Heart right ventricle (tissue), 16 donors: ENCODE measurements at places on chromosomes 2 and 18. TPM values are rescaled to one million over a fixed set of nuclear protein-coding genes. Genes with fewer than 3 reads are reported as not detected.

PLCD4 gene
- total RNA-seq, result 0.82 TPM

OXER1 gene
- 0.69 TPM for total RNA-seq

REV1 gene
- total RNA-seq, result 28.4 TPM

DNA sequence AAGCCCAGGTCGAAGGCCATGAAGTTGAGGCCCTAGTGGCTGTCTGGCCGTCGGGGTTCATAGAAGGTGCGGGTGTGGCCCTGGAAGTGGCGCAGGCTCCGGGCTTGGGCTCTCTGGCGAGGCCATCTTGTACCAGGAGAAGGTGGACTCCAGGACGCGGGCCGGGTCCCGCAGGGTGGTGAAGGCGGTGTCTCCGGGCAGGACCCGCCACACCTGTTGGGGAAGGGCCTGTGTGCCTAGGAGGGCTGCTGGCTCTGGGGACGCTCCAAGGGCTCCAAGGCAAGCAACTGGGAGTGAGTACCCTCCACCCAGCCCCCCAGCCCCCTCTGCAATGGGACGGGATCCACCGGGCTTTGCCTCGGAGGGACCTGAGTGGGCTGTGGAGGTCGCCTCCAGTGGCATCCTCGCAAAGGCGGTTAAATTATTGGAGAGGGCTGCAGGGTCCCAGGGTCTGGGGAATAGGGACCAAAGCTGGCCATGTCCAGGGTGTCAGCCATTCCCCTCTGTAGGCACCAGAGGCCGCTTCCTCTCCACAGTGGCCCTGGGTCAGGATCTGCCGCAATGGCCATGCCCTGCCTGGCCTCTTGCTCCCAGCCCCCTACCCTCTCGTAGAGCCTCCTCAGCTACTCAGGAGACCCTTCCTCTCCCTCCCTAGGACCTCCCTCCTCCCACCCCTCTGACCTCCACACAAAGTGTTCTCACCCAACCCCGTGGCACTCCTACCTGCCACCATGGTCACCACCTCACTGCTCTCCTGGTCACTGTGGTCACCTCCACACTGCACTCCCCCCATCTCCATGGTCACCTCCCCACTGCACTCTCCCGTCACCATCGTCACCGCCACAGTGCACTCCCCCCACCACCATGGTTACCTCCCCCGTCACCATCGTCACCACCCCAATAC, 10.3 kb downstream of the AQP12A start:
- no peak for DNase-seq

GRCh38 chr18:6405237-6406074, 9.3 kb downstream of the L3MBTL4 start:
- no peak for DNase-seq

- DNase-seq, result no peak
These were observed 6.7 kb downstream of the MYO7B start for GRCh38 chr2:127542231-127542630.

- no peak for DNase-seq
These were observed 16.1 kb upstream of the CREB1 start for GRCh38 chr2:207513551-207514257.

DNA sequence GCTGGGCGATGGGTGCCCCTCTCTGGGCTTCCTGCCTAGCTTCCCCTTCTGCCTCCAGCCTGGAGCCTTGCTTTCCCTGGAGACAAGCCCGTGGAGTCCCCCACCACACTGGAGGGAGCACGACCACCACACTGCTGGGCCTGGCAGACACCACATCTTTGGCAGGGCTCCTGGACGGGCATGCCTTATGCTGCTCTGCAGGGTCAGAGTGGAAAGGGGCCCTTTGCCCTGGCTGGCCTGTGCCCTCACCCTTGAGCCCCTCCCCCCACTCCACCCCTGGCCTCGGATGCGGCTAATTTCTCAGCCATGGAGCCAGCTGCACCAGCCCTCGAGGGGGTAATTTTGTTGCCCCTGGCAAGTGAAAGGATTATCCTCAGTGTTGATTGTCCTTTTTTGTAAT, 194.5 kb downstream of the LOXHD1 start:
- no peak for DNase-seq

DNA sequence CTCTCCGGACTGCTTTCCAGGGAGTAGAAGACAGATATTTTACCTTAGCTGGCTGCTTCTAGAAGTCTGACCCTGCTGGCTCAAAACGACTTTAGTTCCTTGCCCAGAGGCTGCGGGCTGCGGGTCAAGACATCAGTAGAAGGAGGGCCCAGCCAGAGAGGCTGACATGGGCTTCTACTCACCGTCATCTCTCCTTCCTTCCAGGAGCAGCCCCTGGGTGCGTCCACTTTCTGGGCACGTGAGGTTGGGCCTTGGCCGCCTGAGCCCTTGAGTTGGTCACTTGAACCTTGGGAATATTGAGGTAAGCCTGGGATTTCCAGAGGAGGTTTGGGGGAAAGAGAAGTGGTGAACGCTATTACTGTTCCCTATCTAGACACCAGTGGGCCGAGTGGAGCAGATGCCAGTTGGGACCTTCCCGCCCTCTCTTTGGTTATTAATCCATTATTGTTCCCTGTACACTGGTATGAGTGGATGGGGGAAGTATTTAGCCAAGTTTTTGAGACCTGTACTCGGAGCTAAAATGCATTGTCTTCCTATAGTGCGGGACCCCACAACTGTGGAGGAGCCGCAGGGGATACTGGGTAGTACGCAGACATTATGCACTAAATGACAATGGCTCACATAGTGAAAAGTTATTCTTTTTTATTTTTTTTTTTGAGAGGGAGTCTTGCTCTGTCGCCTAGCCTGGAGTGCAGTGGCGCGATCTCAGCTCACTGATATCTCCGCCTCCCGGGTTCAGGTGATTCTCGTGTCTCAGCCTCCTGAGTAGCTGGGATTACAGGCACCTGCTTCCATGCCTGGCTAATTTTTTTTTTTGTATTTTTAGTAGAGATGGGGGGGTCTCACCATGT, 26.3 kb upstream of the CASP8 start:
- no peak for DNase-seq

GRCh38 chr18:48541026-48541746, 2.4 kb downstream of the CTIF start:
- peak; percentile 73 for DNase-seq
